ENCODE measurements at places on chromosomes 7 and 10.

DNA sequence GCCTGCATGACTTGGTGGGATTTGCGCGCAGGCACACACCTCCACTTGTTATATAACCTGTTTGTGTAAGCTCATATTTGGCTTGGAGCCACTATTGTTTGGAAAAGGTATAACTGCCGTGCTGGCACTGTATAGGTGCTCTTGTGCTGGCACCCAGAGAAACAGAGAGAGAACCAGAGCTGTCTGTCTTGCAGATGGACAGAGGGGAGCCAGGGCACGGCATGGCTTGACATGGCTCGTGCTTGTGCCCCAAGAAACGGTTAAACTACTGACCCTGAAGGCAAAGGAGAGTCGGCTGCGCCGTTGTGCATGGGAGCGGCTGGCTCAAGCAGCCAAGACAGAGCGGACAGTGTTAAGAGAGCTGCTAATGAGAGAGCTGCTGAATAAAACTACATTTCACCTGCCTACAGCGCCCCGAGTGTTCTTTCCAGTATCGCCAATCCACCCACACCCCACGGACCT, 23.2 kb downstream of the RAPGEF5 start:
- no peak for DNase-seq

DNA sequence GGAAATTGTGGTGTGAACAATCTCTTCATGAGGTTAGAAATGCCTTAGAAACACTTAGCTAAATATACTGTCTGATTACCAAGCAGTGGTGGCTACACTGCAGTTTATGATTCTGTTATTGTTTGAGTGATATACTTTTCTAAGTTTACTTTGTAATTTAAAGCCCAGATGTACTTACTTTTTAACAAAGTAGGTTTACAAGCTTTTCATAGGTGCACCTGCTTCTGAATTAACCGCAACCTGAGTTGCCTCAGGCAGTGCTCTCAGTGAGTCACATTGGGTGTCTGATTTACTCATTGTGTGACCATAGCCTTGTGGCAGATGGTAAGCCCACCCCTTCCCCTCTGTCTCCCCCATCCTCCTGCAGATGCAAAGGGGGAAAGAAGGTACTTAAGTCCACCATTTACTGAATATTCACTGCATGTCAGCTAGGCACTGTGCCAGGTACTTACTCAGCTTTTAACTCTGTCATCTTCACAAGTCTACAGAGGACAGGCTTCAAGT, 9.0 kb downstream of the MTURN start:
- DNase-seq = peak; percentile 37

- peak; percentile 53 for DNase-seq
These were observed 1.8 kb downstream of the GNAI1 start for GRCh38 chr7:80136261-80137055.

- no peak for DNase-seq
These were observed 249.8 kb upstream of the VSTM2A start for GRCh38 chr7:54292171-54292925.

GRCh38 chr7:44476313-44476712, 14.1 kb downstream of the NUDCD3 start:
- no peak for DNase-seq

GRCh38 chr10:3783682-3784432, 1.2 kb downstream of the KLF6 start:
- peak; percentile 74 for DNase-seq

- DNase-seq = no peak
These were observed 161.4 kb upstream of the MDFIC start for GRCh38 chr7:114760477-114760876.

DNA sequence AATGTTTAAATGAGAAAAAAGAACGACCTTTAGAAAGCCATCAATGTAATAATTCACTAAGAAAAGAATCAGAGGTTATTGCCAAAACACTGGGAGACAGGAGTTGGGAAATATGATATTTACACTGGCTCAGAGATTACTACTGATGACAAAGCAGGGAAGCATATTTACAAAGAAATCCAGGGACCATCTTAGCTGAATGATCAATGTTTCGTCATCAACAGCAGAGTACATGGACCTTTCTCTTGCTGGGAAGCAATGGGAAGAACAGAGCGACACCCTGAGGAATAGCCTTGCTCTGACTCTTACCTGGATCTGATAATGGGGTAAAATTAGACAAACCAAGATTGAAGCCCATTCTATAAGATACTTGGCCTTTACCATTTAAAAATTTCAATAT, 1293.5 kb downstream of the XPNPEP1 start:
- DNase-seq = peak; percentile 16
